ENCODE measurements at places on chromosomes 6 and 20.

- DNase-seq = no peak
Observed at GRCh38 chr20:51286758-51287157, 255.8 kb downstream of the NFATC2 start.

DNA sequence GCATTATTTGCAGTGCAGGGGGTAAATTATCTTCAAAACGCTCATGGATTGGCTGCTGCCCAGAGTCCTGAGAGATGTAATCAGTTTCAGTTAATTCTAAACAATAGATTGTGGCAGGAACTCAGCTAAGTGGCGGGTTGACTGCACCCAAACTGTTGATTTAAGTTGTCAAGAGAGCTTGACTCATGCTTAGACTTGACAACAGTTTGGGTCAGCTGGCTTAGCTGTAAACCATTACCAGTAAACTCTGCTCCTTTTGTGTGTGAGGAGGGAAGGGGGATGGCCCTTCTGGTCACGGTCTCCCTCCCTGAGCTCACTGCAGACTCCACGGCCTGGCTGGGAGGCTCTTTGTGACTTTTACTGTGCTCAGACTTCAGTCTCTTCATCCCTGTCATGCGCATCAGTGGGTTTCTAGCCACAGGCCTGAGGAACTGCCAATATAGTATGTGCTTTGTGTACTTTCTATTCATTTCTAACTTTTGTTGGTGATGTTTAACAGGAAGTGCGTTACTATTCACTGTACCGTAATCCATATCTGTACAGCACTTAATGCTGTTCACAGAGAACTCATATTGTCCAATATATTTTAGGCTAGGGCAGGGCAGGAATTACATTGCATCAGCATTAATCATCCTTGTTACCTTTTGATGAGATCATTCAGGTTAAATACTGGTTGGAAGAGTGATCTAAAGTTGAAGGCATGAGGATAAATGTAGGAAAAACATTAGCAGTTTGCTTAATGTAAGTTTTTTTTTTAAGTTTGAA lies 488.3 kb downstream of the CDKAL1 start:
- DNase-seq = peak; percentile 17

- no peak for DNase-seq
Observed at GRCh38 chr20:14711652-14712051, 374.2 kb upstream of the FLRT3 start.

- no peak for DNase-seq
Observed at GRCh38 chr6:107571354-107571753, 81.4 kb downstream of the SOBP start.

GRCh38 chr6:117906958-117907600 lies at the start of gene SLC35F1:
SLC35F1 (plus strand) TSS chr6:117907264.
- DNase-seq = peak; percentile 39

- DNase-seq = no peak
Observed at GRCh38 chr6:153599901-153600300, 439.1 kb upstream of the OPRM1 start.

DNA sequence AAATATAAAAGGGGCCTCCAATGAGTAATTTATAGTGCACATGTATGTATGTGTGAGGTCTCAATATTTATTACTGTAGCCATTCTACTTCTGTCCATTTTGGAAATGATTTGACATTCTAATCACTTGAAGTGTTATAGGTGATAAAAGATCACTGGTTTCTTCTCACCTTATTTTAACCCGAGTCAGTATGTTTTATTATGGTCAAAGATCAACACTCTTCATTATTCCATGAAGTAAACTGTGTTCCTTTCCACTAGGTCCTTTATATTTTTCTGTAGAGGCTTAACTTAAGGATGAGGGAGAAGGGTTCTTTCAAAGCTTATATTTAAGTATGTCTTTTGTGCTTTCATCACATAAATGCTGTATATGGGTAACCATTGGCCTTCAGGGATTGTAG lies 47.2 kb downstream of the FAM83B start:
- DNase-seq = no peak

DNA sequence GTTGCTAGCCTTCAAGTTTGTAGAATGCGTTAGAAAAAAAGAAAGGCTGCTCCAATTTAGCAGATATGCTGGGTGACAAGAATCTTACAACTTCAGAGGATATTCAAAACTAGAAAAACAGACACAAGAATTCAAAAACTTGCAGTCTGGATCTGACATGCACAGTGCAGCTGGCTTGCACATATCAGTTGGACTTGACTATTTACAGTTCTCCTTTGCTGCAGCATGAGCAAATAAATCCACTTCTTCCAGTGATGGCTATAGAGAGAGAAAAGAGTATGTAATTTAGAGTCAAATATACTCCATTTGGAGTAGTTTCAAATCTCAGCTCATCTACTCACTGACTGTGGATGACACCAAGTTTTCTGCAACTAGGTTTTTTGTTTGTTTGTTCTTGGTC lies 247.0 kb downstream of the RIMS1 start:
- DNase-seq = no peak

DNA sequence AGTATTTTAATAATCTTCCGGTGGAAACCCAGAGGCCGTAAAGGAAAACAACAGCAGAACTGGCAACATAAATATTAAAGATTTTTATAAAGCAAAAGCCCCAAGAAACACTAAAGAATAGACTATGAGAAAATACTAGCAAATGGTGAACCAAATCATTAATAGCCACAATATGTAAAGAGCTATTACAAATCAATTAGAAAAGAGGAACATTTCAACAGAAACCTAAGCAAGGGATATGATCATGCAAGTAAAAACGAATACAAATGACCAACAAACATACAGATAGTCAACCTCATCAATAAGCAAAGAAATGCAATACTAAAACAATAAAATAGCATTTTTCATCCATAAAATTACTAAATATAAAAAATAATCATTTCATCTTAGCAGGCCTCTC lies 3.6 kb downstream of the FBXL4 start:
- no peak for DNase-seq

- no peak for DNase-seq
Observed at GRCh38 chr6:55868771-55869479, 6.5 kb downstream of the BMP5 start.

DNA sequence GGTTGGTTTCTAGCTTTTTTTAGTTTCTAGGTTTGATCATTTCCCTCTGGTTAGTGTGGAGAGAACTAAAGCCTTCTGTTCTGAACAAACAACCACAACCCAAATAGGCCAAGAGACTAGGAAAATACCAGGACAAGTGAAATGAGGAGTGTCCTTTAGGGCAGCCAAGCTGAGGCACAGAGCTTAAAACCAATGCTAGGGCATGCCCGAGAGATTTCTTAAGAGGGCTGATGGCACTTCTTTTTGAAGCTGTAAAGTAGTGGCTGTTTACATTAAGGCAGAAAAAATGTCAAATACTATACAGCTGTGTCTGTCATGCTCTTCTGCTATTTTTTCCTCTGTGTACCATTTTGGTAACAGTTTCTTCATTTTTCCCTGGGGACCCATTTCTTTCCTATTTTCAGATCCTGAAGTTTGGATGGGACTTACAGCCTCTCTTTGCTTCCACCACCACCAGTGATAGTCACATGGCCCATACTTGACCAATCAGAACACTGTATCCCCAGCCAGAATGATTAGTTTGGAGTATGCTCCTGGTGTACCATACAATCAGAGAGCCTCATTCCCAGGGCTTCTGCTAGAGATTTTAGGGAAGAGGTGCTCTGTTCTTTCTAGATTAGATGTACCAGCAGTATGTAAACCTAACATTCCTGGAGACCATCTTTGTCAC lies 154.4 kb downstream of the BMP2 start:
- DNase-seq = no peak

DNA sequence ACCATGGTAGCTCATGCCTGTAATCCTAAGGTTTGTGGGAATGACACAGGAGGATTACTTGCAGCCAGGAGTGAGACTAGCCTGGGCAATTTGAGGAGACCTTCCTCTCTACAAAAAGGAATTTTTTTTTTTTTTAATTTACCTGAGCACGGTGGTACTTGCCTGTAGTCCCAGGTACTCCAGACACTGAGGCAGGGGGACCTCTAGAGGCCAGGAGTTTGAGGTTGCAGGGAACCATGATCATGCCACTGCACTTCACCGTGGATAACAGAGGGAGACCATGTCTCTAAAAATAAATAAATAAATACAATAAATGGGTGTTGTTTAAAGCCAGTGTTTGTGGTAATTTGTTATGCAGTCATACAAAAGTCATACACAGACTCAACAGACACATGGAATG lies 2.4 kb upstream of the HLA-F start:
- DNase-seq = no peak

GRCh38 chr6:88982720-88983119 lies 19.3 kb upstream of the RNGTT start:
- peak; percentile 32 for DNase-seq

DNA sequence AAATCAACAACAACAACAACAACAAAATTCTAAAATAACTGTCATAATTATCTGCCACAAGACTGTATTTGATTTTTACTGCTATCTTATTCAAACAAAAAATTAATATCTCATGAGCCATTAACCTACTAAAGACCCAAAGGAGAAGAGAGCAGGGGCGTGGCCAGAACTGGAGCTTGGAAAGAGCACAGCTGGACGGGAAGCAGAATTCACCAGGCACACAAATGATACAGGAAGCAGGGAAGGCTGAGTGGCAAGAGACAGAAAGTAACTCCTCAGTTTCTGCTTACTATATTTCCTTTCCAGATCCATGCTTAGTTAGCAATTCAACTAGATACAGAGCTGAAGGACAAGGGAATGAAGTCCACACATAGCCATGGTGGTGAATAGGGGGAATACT lies 54.4 kb downstream of the FKBP5 start:
- no peak for DNase-seq

DNA sequence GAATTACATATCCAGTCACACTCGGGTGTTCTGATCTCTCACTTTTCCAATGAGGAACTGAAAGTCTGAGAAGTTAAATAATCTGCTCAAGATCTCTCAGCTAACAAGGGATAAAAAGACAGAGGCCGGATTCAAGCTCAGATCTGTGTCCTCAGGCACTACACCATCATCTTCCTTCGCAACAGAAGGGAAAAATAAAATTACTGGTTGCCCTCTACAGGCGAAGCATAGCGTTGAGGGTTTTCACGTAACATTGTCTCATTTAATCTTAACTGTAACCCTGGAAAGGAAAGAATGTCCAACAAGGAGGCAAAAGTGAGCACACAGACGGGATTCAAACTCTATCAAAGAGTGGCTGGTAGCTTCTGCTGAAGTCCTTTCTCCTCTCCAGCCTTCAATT lies 67.8 kb upstream of the ANKEF1 start:
- DNase-seq = no peak

- no peak for DNase-seq
Observed at GRCh38 chr6:113875470-113875869, 18.3 kb downstream of the MARCKS start.

DNA sequence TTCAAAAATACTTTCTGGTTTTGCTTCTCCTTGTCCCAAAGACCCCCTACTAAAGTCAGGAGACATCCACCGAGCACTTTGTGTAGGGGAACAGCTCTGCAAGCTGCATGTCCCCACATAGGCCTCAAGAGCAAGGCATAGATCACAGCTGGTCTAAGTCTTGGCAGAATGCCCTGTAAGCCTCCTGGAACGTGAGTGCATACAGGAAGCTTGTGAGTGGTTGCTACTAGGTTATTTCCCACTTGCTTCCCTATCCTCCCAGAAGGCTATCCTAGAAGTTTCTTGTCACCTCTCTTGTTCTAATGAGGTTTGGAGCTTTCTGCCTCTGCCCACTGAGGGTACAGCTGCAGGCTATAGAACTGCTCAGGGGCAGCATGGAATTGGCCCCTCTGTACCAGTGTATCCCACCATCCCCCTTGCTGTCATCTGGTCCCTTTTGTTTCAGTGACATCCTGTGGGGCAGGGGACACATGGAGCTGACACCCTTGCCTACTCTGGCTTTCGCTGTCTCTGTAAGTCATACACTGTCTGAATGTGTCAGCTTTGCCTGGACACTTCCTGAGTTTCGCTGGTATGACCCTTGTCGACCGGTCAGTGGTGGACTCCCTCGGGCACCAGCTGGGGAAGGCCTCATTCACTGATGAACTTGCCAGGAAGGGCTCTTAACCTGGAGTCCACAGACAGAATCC lies 35.6 kb upstream of the KCNK16 start:
- no peak for DNase-seq

DNA sequence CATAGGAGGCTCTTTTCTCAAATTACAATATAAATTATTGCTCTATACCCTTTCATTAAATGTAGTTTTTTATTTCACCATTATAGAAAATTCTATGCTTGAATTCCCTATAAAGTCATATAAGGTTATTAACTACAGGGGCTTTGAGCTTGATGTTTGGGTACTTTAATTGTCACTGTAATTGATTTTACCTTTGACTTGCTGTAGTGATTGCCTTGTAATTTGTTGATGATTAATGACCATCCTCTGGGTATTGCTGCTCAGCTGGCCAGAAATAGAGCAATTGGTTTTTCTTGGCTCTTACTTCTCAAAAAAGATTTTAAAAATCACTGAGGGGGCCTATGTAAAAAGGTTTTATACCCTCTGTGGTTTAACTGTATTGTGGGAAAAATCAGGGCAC lies 1186.0 kb downstream of the KHDRBS2 start:
- no peak for DNase-seq

- no peak for DNase-seq
Observed at GRCh38 chr6:73923905-73924485, 228.0 kb downstream of the CD109 start.

- DNase-seq = no peak
Observed at GRCh38 chr6:22445946-22446345, 123.4 kb upstream of the HDGFL1 start.
